ENCODE measurements at places on chromosomes 1 and 21.

DNA sequence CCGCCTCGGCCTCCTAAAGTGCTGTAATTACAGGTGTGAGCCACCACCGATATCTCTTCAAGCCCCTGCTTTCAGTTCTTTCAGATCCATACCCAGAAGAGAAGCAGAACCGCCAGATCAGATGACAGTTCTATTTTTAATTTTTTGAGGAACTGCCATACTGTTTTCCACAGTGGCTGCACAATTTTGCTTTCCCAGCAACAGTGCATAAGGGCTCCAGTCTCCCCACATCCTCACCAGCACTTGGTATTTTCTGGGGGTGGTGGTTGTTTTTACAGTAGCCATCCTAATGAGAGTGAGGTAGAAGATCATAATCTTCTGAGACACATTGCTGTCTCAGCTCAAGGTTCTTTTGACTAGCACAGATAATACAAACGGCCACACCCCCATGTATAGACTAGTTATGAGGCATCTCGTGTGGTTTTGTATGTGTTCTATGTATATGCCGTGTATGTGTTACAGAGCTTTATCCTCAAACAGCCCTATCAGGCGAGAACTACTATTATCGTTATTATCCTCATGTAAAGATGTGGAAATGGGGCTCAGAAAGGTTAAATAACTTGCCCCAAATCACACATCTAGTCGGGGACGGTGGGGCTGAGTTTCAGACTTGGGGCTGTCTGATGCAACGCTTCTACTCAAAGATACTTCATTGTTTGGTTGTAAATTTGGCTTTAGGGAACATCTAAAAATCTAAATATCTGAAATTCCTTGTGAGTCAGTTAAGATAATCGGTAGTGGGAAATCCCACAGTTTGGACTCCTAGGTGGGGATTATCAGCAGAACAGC is 12.0 kb downstream of the FHAD1 start:
- no peak for DNase-seq

GRCh38 chr21:32525282-32525681 is 60.0 kb downstream of the TCP10L start:
- DNase-seq: no peak

GRCh38 chr1:33434363-33434750 is 3.5 kb upstream of the PHC2 start:
- DNase-seq: no peak

DNA sequence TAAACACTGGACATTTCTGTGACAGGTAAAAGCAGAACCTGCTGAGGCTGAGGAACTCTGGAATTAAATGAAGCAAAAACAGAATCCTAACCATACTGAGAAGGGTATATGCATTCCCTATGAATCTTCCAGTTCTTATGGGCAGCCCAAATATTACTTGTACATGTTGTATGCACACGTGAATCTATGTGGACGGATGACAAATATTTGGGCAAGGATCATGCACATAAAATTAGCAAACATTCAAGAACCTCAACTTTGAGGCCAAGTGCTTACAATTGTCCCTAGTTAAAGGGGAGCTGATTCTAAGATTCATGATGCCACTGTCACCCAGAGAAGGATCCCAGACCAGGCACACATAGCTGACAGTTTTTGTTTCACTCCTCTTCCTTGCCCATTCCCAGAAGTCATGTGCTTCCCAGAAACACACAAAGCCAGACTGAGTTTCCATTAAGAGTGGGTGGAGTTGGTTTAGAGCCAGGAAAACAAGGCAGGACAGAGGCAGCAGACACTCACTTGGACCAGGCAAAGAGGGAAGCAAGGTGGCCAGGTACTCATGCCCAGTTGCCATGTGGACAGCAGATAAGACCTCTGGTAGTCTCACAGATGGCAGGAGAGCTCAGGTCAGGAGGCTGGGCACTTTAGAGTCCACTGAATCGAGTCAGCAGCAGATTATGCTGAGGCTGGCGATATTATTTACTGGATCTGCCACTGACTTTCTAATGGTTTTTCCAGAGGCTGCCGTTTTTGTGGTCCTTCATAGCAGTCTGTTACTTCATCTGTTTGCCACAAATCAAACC is 25.6 kb downstream of the AK2 start:
- DNase-seq: no peak

DNA sequence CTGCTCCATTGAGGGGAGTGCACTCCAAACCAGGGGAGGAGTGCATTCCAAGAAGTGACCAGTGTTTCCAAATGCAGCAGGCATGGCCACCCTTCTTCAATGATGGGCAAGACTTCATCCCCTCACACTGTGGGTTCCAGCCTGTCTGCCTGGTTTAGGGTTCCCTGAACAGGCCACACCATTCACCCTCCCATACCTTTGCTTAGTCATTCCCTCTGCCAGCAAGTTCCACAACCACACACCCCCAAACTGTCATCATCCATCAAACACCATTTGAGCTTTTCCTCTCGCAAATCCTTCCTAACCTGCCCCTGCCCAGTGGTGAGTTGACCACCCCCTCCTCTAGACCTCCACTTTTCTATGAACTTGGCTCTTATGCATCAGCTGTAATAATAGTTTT is 116.0 kb downstream of the PLPP3 start:
- no peak for DNase-seq

- no peak for DNase-seq
Observed at GRCh38 chr1:58762806-58763205, 21.0 kb downstream of the JUN start.

- no peak for DNase-seq
Observed at GRCh38 chr1:152752225-152752624, 5.6 kb upstream of the KPRP start.

- DNase-seq: no peak
Observed at GRCh38 chr1:189983166-189983890, 494.3 kb downstream of the BRINP3 start.

GRCh38 chr1:206779638-206780037 is 7.3 kb upstream of the IL10 start:
- DNase-seq: no peak

- no peak for DNase-seq
Observed at GRCh38 chr1:27137544-27138075, 17.3 kb downstream of the SLC9A1 start.

GRCh38 chr1:77659879-77660593 is 22.4 kb downstream of the ZZZ3 start:
- DNase-seq: no peak

DNA sequence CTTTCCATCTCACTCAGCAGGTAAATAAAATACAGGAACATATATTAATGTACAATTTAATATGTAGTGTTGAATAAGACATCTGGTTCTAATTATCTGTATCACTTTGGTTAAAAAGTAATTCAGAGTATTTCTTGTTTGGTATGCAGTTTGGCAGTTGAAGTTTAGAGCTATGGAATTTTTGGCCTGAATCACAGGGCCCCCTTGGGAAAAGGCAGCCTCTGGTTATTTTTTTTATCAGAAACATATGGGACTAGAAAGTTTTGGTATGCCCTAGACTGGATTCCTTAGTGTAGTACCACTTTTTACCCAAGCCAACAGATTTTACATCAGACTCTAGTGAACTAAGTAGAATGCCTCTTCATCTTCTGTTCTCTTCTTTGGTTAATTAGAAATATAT is 26.4 kb downstream of the CNST start:
- no peak for DNase-seq

DNA sequence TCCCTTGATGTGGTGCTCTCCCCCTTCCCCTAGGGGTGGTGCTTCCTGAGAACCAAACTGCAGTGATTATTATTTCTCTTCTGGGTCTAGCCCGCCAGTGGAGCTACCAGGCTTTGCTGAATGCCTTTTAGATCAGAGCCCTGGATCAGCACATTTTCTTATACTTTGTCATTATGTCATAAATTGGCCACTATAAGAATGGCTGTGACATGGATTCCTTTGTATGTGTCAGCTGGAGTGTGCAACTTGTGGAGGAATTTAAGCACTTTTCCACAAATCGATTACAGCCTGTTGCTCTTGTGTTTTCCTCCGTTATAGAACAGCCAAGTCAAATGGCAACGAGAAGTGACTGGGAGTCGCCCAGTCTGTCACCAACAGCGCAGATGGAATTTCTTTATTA is 273.3 kb downstream of the DUSP10 start:
- DNase-seq: no peak

- DNase-seq: no peak
Observed at GRCh38 chr1:239056940-239057339, 329.4 kb upstream of the CHRM3 start.

DNA sequence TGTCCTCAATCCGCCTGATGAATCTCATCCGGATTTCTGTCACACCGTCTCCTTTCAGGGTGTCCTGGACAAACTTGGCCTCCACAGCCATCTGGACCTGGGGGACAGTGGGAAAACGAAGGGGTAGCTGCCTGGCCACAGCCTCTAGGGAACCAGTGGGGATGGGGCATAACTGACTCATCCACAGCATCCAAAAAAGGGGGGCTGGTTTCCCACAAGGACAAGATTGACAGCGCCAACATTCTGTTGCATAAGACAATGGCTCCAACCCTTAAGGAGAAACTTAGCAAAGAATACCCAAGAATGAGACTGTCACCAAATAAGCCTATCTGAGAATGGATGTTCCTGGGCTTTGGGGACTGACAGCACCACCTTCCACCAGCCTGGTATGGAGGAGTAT is 12.1 kb downstream of the TRAPPC3 start:
- no peak for DNase-seq

- no peak for DNase-seq
Observed at GRCh38 chr21:46005481-46005881, 23.9 kb downstream of the COL6A1 start.

GRCh38 chr1:151326619-151327222 is 495 bp downstream of the PI4KB start:
- DNase-seq: peak; percentile 71

GRCh38 chr21:41873426-41873825 is 5.7 kb downstream of the PRDM15 start:
- no peak for DNase-seq

DNA sequence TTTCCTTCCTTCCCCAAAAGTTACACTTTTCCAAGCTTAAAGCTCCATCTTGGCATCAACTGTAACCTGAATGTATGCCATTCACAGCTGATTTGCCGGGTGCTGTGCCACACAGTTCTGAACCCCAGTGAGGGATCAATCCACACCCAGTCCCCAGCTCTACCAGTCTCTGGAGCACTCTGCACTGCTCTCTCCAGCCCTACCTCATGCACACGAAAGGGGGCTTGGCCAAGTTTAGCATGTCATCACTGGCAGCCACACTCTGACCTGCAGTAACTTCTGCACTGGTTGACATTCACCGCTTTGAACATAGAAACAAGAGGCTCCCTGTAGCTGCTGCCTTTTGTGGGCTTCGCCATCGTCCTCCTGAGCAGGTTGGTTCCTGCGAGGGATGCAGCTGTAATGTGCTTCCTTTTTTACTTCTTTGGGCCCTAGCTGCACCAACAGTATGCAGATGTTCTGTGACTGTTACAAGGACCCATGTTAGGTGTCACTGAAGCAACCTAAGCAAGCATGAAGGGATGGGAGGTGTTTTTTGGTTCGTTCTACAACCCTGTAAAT is 135.4 kb upstream of the SLC44A3 start:
- DNase-seq: no peak

DNA sequence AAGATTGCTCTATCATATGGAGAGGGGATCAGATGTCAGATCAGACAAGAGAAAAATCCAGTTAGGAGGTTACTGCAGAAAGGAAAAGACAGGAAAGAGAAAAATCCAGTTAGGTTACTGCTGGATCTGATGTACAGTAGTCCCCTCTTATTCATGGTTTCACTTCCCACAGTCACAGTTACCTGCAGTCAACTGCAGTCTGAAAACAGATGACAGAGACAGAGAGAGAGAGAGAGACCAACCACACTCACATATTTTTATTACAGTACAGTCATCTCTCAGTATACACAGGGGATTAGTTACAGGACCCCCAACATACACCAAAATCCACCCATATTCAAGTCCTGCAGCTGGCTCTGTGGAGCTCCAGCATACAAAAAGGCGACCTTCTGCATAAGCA is 29.3 kb downstream of the NUP133 start:
- no peak for DNase-seq

DNA sequence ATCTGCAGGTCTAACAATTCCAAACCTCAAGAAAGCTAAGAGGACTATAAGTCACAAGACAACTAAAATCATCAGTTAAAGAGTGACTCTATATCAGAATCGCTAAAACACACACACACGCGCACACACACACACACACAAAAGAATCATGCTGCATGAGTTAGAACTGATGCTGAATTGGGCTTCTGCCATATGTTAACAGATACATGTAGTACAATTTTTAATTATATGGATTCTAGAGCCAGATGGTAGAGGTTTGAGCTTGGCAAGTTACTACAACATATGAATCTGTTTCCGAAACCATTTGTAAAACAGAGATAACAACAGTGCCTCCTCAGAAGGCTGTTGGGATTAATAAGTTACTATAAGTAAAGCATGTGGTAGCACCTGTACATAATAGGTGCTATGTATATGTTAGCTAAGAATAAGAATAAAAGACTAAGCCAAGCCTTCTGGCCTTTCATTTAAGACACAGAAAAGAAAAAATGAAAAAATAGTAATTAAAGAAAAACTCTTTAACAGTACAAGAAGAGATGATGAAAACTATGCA is 17.9 kb downstream of the EPRS1 start:
- DNase-seq: no peak

- DNase-seq: no peak
Observed at GRCh38 chr1:235421751-235422150, 54.5 kb downstream of the TBCE start.

- DNase-seq: no peak
Observed at GRCh38 chr1:59367301-59368007, 70.6 kb downstream of the FGGY start.

DNA sequence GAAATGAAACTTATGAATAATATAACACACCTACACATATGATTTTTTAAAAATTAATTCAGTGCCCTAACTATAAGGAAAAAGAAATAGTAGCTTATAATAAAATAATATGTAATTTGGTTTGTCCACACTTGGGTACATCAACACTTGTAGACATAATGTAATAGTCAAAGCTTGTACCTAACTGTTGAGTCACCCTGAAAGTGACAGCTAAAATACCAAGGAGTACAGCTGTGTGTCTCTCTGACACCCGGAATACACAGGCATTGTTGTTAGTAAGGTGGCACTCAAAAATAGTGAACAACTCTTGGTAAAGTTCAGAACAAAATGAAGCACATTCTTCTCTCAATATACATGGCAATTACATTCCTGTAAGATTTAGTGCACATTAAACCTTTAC is 243.4 kb downstream of the TRABD2B start:
- DNase-seq: no peak

- DNase-seq: no peak
Observed at GRCh38 chr1:236332092-236332758, 50.5 kb upstream of the ERO1B start.

GRCh38 chr1:24897263-24898151 is 32.6 kb downstream of the RUNX3 start:
- no peak for DNase-seq

GRCh38 chr1:231603598-231604275 is 22.9 kb upstream of the DISC1 start:
- peak; percentile 68 for DNase-seq

GRCh38 chr1:74422421-74423292 is 89.8 kb downstream of the LRRC53 start:
- no peak for DNase-seq

GRCh38 chr1:210920258-210920657 is 213.7 kb downstream of the KCNH1 start:
- DNase-seq: no peak

- DNase-seq: no peak
Observed at GRCh38 chr1:46298387-46298786, 5.0 kb downstream of the LRRC41 start.

- DNase-seq: no peak
Observed at GRCh38 chr1:4084048-4084431, 184.0 kb upstream of the C1orf174 start.
